Activated CD4-positive, alpha-beta T cell treated with anti-CD3 and anti-CD28 coated beads, Interleukin-2, amount 10 ng/mL, durations not matched to agents 7 days and 5 days (primary cell): ENCODE measurements at places on chromosomes 13 and 19. TPM values are rescaled to one million over a fixed set of nuclear protein-coding genes. Genes with fewer than 3 reads are reported as not detected.

DNA sequence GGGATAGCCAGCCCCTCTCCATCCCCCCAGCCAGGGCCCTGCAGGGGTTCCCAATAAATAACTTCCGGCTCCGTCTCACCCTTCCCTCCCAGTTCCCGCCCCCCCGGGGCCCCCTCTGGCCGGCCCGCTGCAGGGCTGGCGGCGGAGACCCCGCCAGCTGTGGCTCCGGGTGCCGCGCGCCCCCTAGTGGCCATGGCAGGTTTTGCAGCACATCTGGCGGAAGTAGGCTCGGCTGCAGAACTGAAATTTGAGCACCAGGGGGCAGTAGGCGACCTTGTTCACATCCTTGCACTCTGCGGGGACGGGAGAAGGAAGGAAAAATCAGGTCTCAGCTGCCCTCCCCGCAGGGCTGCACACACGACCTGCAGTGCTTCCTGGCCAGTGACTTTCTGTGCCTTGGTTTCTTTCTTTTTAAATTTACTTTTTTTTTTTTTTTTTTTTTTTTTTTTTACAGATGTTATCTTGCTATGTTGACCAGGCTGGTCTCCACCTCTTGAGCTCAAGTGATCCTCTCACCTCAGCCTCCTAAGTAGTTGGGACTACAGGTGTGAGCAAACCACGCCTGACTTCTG, 3.6 kb upstream of the MYO1F start:
- peak; percentile 88 for DNase-seq

The KIR2DL3 gene
- total RNA-seq: not detected

GRCh38 chr13:29324601-29325000, 270.9 kb downstream of the SLC7A1 start:
- DNase-seq: no peak

DNA sequence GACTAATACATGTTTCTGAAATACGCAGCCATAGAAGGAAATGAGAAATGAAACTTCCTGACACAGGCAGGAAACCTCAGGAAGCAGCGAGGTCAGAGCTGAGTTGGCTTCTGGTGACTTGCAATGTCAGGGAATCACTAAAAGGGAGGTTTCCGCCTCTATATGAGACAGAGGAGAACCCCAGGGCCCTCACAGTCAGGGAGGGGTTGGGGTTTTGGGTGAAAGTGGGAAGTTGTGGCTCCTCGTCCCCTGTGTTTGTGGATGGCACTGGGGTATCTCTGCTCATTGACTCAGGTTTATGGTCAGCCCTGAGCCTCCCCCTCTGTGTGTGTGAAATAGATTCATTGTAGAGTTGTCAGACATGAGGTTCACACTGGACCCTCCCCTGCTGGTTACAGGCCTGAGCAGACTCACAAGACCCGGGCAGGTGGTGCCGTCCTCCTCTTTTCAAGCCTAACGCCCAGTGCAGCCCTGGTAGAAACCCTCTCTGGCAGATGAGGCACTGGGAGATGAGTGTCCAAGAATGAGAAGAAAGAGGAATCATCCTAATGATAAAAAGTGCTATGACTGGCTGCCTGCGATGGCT, 5.5 kb upstream of the LILRA6 start:
- DNase-seq: peak; percentile 20

- no peak for DNase-seq
Observed at GRCh38 chr13:46015366-46015765, 37.2 kb downstream of the ZC3H13 start.

GRCh38 chr13:106205871-106206270, 329.6 kb downstream of the EFNB2 start:
- DNase-seq: no peak

DNA sequence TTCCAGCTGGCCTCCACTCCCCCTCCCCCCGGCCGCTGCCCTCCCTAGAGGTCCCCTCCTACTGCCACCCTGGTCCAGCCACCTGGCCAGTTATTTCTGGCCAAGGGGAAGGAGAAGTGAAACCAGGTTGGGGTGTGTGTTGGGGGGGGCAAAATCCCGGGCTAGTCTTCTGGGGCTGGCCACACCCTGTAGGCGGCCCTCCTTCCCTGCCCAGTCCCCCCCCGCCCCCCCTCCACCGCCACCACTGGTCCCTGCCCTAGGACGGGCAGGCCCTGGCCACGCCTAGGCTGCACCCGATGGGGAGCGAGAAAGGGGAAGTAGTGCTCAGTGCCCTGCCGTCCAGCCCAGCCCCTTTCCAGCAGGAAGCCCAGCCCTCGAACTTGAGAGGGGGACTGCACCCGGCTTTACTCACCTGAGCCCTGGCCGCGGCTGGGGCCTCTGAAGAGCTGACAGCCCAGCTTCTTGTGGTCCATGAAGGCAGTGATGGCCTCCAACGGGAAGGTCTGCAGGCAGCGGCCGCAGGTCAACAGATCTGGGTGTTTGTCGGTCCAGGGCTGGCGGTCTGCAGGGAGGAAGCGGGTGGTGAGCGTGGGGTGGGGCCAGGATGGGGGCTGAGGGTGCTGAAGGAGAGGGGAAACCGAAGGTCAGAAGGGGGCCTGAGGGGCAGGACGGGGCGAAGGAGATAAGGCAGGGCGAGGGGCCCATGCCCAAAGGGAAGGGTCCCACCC, 813 bp downstream of the ZNF296 start:
- peak; percentile 57 for DNase-seq

The PCDH8 gene
- not detected for total RNA-seq

DNA sequence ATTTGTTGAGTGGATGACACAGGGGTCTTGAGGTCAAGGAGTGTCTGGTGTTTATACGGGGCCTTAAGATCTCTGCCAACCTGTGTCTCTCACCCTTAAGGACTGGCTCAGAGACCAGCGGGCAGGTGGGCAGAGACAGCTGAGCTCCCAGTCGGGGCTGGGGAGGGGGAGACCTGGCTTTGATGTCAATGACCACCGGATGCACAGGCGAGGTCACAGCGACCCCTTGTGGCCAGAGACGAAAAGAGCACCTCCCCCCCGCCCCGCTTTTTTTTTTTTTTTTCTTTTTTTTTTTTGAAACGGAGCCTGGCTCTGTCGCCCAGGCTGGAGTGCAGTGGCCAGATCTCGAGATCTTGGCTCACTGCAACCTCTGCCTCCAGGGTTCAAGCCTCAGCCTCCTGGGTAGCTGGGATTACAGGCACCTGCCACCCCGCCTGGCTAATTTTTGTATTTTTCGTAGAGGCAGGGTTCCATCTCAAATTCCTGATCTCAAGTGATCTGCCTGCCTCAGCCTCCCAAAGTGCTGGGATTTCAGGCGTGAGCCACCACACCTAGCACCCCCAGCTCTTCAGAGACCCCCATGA, 12.1 kb upstream of the KLK14 start:
- DNase-seq: peak; percentile 39

GRCh38 chr19:53961523-53962356, 997 bp upstream of the CACNG8 start:
- no peak for DNase-seq

- DNase-seq: no peak
Observed at GRCh38 chr19:50857366-50857765, 2.7 kb downstream of the KLK3 start.

DNA sequence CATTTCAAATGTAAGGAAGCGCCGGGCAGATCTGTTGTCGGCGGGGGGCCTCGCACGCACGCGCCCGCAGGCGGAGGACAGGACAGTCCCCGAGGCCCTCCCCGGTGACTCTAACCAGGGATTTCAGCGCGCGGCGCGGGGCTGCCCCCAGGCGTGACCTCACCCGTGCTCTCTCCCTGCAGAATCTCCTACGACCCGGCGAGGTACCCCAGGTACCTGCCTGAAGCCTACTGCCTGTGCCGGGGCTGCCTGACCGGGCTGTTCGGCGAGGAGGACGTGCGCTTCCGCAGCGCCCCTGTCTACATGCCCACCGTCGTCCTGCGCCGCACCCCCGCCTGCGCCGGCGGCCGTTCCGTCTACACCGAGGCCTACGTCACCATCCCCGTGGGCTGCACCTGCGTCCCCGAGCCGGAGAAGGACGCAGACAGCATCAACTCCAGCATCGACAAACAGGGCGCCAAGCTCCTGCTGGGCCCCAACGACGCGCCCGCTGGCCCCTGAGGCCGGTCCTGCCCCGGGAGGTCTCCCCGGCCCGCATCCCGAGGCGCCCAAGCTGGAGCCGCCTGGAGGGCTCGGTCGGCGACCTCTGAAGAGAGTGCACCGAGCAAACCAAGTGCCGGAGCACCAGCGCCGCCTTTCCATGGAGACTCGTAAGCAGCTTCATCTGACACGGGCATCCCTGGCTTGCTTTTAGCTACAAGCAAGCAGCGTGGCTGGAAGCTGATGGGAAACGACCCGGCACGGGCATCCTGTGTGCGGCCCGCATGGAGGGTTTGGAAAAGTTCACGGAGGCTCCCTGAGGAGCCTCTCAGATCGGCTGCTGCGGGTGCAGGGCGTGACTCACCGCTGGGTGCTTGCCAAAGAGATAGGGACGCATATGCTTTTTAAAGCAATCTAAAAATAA, 18.2 kb downstream of the IL17D start:
- DNase-seq: no peak

The CD70 gene
- total RNA-seq: 12.6 TPM

DNA sequence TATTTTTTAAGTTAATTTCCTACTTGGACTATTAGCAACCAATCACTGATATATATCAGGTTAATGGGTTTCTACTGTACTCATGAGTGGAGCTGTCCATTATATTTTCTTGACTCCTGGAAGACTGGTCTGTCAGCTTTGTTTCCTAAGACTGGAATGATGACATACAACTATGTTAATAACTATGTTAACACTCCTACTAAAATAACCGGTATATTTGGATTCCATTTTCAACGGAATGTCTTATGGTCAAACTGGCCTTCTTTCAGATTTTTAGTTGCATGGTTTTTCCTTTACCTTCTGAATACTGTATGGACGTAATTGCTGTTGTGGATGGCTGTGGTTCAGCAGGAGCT, 45.8 kb upstream of the GPI start:
- DNase-seq: no peak

The ZNF568 gene
- total RNA-seq: 6.2 TPM

DNA sequence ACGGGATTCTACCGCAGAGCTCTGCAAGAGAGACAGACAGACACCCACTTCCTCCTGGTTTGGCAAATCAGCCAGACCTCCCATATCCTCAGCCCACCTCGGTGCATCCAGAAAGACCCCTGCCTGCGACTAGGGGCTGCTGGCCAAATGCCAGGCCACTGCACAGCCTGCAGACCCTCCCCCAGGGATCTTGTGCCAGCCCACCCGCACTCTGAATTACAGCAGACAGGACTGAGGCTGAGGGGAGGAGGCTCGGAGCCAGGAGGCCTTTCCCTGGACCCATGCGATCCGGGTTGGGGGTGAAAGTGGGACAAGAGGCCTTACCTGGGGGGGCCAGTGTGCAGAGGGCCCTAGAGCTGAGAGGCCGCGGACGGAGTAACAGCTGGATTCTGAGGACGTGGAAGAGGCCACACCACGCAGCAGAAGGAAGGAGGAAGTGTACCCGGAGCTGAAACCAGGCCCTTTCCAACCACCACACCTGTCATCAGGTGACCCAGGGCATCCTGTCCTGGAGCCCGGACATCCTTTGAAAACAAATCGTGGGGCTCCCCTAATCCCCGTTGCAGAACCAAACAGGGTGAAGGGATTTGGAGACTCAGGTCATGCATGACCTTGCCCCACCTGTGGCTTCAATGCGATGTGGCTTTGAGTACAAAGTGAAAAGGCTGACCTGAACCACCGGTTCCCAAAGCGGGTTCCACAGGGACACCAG, 993 bp downstream of the FUT6 start:
- no peak for DNase-seq

The ZIK1 gene
- 8.2 TPM for total RNA-seq

The RFPL4A gene
- total RNA-seq: not detected

- DNase-seq: no peak
Observed at GRCh38 chr19:11361037-11361770, 6.0 kb downstream of the PLPPR2 start.

DNA sequence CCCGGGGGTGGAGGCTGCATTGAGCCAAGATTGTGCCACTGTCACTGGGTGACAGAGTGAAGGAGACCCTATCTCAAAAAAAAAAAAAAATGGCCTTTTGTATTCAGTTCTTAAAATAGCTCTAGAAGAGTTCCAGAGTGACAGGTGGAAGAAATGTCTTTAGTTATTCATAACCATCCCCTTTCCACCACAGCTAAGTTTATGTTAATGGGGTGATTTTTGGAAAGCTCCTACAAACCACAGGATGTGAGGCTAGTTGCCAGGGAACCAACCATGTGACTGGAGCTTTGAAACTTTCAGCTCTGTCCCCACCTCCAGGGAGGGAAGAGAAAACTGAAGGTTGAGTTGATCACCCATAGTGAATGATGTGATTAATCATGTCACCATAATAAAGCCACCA, 6.9 kb downstream of the ZNF490 start:
- peak; percentile 80 for DNase-seq

DNA sequence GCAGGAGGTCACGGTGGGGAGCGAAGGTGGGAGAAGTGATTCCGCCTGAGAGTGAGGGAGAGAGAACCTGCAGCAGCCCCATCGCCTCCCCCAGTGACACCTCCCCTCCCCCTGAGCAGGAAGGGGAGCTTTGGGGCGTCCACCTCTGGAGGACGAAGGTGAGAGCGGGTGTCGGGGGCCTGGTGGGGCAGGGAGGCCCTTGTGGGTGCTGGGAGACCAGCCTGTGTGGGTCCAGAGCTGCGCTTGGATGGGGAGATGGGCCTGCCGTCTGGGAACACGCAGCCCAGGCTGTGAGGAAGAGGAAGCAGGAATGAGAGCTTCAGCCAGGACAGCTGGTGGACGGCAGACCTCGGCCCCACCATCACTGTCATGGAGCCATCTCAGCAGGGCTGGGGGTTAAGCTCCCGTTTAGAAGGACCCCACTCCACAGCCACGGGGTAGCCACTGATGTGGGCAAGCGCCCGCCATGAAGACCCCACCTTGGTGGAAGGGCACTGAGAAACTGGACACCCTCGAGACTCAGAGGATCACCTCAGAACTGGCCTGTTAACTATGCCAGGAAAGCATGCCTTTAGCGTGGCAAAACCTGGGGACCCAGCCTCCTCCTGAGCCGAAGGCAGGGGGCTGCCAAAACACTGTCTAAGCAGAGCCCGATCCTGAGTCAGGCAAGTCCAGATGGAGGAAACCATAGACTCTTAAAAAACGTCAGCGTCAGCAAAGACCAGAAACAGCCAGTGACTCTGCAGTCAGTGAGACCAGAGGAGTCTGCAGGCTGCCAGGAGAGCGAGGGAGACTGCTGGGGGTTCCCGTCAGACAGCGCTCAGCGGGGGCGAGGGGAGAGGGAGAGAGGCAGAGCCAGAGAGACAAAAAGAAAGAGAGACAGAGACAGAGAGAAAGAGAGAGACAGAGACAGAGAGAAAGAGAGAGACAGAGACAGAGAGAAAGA, 6.4 kb upstream of the PROZ start:
- DNase-seq: no peak

The SHC2 gene
- total RNA-seq: not detected

The PSG11 gene
- not detected for total RNA-seq

- DNase-seq: no peak
Observed at GRCh38 chr13:44350775-44351504, 22.7 kb upstream of the SERP2 start.

GRCh38 chr13:113905018-113905417, 41.1 kb upstream of the GAS6 start:
- DNase-seq: no peak

The AXL gene
- total RNA-seq: 0.20 TPM

- DNase-seq: no peak
Observed at GRCh38 chr13:24906268-24906667, 142.3 kb downstream of the RNF17 start.
